ENCODE measurements at places on chromosomes 1 and 21. TPM values are rescaled to one million over a fixed set of nuclear protein-coding genes. Genes with fewer than 3 reads are reported as not detected.

DNA sequence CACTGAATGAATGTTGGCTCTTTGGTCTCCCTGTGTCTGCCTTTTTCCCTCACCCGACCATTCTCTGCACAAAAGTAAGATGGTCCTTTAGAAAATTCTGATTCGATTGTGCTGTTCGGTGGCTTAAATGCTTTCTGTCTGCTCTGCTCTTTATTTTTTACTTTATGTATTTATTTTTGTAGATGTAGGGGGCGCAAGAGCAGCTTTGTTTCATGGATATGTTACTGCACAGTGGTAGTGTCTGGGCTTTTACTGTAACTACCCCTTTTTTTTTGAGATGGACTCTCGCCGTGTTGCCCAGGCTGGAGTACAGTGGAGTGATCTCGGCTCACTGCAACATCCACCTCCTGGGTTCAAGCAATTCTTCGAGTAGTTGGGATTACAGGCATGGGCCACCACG is 15.7 kb downstream of the NLRP3 start:
- H3K36me3 ChIP-seq = no peaks in the 10 kb centered on the region
- no peak for DNase-seq
- H3K4me1 ChIP-seq = no peaks in the 10 kb centered on the region
- H3K27ac ChIP-seq = no peak overlapping the region
- H3K27me3 ChIP-seq = no peaks in the 10 kb centered on the region

Gene LDLRAD2
- polyA plus RNA-seq = not detected

Gene CSF3R
- not detected for polyA plus RNA-seq

- no peak overlapping the region for H3K4me3 ChIP-seq
- H3K36me3 ChIP-seq = no peaks in the 10 kb centered on the region
- no peak for DNase-seq
- H3K27me3 ChIP-seq = no peaks in the 10 kb centered on the region
- H3K27ac ChIP-seq = no peak overlapping the region
Measured at GRCh38 chr1:201014816-201015200, 8.7 kb downstream of the KIF21B start.

DNA sequence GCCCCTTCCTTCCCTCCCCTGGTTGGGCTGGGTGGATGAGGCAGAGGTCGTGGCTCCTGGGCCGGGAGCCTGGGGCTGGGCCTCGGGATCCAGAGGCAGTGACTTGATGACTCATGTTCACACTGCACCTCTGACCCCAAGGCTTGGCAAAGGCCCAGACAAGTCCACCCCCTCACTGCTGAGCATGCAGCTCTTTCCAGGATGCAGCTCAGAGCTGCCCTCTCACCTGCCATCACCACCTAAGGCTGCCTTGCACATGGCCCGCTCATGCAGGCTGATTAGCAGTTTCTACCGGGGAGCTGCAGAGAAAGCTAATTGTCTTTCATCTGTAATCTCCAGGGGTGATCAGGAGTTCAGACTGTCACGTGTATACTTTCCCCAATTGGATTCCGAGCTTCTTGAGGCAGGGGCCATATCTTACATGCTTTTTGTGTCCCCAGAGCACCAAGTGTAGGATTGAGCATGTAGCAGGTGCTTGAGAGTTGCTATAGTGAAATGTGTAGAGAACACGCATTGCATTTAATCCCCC is 62.1 kb downstream of the LRRN2 start:
- no peaks in the 10 kb centered on the region for H3K36me3 ChIP-seq
- DNase-seq = peak; percentile 40
- H3K4me3 ChIP-seq = no peak overlapping the region
- no peak overlapping the region for H3K27ac ChIP-seq
- H3K27me3 ChIP-seq = no peaks in the 10 kb centered on the region

Gene AKIRIN1
- polyA plus RNA-seq = 37.0 TPM

GRCh38 chr21:20802631-20803260 is 195.5 kb upstream of the NCAM2 start:
- no peaks in the 10 kb centered on the region for H3K4me1 ChIP-seq
- H3K27me3 ChIP-seq = no peaks in the 10 kb centered on the region
- no peak overlapping the region for H3K27ac ChIP-seq
- H3K4me3 ChIP-seq = no peak overlapping the region

- no peak overlapping the region for H3K27ac ChIP-seq
- no peaks in the 10 kb centered on the region for H3K4me1 ChIP-seq
- no peak for DNase-seq
- no peaks in the 10 kb centered on the region for H3K27me3 ChIP-seq
- no peak overlapping the region for H3K4me3 ChIP-seq
- H3K36me3 ChIP-seq = no peaks in the 10 kb centered on the region
Measured at GRCh38 chr1:48250572-48250971, 28.1 kb downstream of the SLC5A9 start.

Gene KMO
- polyA plus RNA-seq = not detected

GRCh38 chr1:245791410-245792312 is 636.9 kb downstream of the KIF26B start:
- H3K36me3 ChIP-seq = no peaks in the 10 kb centered on the region
- no peak overlapping the region for H3K4me3 ChIP-seq
- DNase-seq = peak; percentile 77
- peak overlapping the region; percentile 78 for H3K27ac ChIP-seq

GRCh38 chr1:15322648-15323350 is 75.8 kb downstream of the FHAD1 start:
- H3K4me1 ChIP-seq = peaks cover 33% of the 10 kb centered on the region
- H3K27ac ChIP-seq = no peak overlapping the region
- peak; percentile 57 for DNase-seq
- no peak overlapping the region for H3K4me3 ChIP-seq

DNA sequence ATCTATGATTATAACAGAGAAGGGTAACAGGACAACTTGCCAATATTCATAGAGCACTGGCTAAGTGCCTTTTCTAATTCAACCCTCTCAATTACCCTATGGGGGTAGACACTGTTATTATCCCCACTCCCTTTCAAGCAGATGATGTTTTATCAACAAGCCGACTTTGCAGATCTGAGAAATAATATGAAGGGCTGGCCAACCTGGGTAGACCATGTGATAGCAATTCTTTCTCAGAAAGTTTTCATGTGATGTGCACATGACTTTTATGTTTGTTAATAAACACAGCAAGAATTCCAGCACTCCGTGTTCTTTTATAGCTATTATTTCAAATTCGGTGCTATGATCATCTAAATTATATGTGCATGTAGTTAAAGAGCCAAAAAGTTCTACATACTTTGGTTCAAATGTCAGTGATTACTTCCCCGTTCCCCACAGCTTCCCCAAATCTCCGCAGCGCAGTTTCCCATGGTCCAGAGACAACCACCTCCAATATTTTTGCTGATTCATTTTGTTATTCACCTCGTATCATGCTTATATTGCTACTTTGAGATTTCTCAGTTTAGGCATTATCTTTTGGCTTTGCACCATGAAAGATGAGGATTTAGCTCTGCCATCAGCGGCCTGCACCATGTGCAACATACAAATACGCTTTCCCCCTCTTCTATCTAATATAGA is 96.7 kb upstream of the GADD45A start:
- H3K27ac ChIP-seq = peak overlapping the region; percentile 41
- H3K27me3 ChIP-seq = no peaks in the 10 kb centered on the region
- no peak for DNase-seq
- H3K4me1 ChIP-seq = no peaks in the 10 kb centered on the region

- no peak overlapping the region for H3K4me3 ChIP-seq
- no peaks in the 10 kb centered on the region for H3K4me1 ChIP-seq
- no peak overlapping the region for H3K27ac ChIP-seq
- DNase-seq = no peak
Measured at GRCh38 chr1:117070124-117070523, 10.0 kb downstream of the TTF2 start.

DNA sequence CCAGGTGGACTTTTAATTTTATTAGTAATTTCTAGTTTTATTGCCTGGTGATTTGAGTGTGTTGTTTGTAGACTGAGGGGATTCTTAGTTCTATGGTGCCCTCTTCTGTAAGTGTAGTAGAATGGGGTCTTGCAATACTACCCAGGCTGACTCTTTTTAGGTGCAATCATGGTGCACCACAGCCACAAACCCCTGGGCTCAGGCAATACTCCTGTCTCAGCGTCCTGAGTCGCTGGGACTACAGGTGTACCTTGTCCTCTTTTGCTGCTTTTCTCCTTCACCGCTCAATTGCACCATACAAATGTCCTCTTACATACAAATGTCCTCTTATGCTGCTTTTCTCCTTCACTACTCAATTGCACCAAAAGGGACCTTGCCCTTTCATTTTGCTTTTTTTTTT is 43.1 kb downstream of the SCP2 start:
- H3K36me3 ChIP-seq = no peaks in the 10 kb centered on the region
- H3K4me3 ChIP-seq = no peak overlapping the region

DNA sequence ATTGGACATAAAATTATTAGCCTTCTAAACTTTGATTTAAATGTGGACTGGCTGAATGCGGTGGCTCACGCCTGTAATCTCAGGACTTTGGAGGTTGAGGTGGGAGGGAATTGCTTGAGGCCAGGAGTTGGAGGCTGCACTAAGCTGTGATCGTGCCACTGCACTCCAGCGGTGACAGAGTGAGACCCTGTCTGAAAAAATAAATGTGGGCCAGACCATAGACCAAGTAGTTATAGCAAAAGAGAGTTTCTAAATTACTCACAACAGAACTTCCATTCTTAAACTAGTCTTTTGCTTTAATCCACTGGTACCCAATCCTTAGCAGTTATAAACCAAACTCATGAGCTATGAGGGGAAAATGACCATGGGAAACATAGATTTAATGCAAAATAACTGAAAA is 35.2 kb downstream of the RAP1A start:
- no peaks in the 10 kb centered on the region for H3K27me3 ChIP-seq
- no peak overlapping the region for H3K27ac ChIP-seq
- H3K4me1 ChIP-seq = no peaks in the 10 kb centered on the region
- H3K4me3 ChIP-seq = no peak overlapping the region

DNA sequence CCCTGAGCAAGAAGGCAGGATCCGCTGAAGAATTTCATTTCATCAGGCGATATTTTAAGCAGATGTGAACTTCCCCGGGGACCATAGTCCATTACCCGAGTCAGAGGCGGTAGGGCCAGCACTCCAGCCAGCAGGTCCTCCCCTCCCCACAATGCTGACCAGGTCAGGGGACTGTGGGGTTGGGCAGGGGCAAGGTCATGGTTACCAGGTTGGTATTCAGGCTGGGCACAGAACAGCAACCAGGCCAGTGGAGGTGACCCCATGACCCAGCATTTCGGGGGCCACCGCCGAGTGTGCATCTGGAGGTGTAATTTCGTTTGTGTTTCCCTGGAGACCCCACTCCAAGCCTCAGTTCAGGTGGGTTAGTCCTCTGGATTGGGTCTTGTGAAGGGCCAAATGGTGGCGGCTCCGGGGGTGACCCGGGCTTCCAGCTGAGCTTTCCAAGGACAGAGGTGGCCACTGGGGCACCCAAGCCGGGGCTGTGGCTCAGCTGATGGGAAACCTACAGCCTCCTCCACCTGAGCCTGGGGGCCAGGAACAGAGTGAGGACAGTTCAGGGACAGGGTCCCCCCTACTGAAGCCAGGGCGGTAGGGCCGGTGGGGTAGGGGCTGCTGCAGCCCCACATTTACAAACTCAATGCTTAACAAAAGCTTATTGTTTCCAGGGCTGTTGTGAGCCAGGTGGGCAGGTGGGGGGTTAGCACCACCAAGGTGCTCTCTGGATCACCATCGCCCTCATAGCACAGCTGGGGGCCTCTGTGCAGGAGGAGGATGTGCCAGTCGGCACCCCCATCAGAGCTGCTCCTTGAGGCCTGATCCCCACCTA is 2.8 kb downstream of the PRDM16 start:
- DNase-seq = no peak
- H3K27ac ChIP-seq = no peak overlapping the region
- no peaks in the 10 kb centered on the region for H3K4me1 ChIP-seq
- no peaks in the 10 kb centered on the region for H3K36me3 ChIP-seq

Gene CCDC181
- 1.2 TPM for polyA plus RNA-seq

Gene OR2L13
- 0.23 TPM for polyA plus RNA-seq

Gene IL20
- not detected for polyA plus RNA-seq

DNA sequence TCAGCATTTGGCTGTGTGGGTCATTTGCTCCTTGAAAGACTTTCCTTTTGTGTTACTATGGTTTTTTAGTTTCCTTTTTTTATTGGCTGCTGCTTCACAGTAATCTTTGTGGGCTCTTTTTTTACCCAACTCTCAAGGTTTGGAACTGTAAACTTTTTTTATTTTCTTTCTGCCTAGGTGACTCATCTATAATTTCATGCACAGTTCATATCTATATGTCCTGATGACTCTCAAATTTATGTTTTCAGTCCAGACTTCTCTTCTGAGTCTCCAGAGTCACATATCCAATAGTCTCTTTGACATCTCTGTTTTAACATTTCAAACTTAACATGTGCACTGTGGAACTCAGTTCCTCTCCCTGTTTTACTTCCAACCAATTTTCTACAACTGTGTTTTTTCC is 83.4 kb downstream of the ATF6 start:
- H3K27me3 ChIP-seq = no peaks in the 10 kb centered on the region
- H3K4me3 ChIP-seq = no peak overlapping the region
- peak overlapping the region; percentile 62 for H3K27ac ChIP-seq
- H3K4me1 ChIP-seq = no peaks in the 10 kb centered on the region

- no peaks in the 10 kb centered on the region for H3K4me1 ChIP-seq
- no peaks in the 10 kb centered on the region for H3K27me3 ChIP-seq
- H3K36me3 ChIP-seq = peaks cover 42% of the 10 kb centered on the region
- H3K4me3 ChIP-seq = no peak overlapping the region
Measured at GRCh38 chr1:17409391-17409811, 30.1 kb downstream of the RCC2 start.

Gene GREM2
- 0.94 TPM for polyA plus RNA-seq

- DNase-seq = no peak
- H3K4me1 ChIP-seq = peaks cover 30% of the 10 kb centered on the region
- no peaks in the 10 kb centered on the region for H3K27me3 ChIP-seq
- no peak overlapping the region for H3K4me3 ChIP-seq
- no peaks in the 10 kb centered on the region for H3K36me3 ChIP-seq
Measured at GRCh38 chr1:45929257-45929687, 125.9 kb downstream of the MAST2 start.

GRCh38 chr1:212107481-212107880 is 71.9 kb downstream of the DTL start:
- no peaks in the 10 kb centered on the region for H3K4me1 ChIP-seq
- no peaks in the 10 kb centered on the region for H3K27me3 ChIP-seq
- no peak overlapping the region for H3K27ac ChIP-seq

DNA sequence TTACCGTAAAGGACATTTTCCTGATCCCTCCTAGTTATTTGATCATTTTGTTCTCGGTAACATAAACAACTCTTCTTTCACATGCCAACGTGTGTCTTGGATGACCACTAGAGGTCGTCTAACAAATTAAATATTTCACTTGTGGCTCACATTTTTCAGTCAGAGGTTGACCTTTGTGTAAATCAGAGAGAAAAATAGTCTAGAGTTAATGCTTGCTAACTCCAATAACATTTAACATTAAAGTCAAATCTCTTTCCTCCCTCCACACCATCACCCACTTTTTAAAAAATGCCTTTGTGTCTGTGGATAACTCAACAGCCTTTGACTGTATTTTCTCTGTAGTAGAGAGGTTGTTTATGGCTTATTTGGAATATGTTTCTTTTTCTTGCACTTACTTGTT is 220.5 kb upstream of the B3GALT2 start:
- DNase-seq = peak; percentile 36
- H3K4me3 ChIP-seq = no peak overlapping the region
- H3K4me1 ChIP-seq = peaks cover 7% of the 10 kb centered on the region
- peak overlapping the region; percentile 68 for H3K27ac ChIP-seq

- H3K27me3 ChIP-seq = no peaks in the 10 kb centered on the region
- H3K4me1 ChIP-seq = no peaks in the 10 kb centered on the region
- H3K4me3 ChIP-seq = no peak overlapping the region
- H3K36me3 ChIP-seq = no peaks in the 10 kb centered on the region
- DNase-seq = peak; percentile 21
Measured at GRCh38 chr1:232211149-232211548, 418.8 kb downstream of the SIPA1L2 start.

Gene PIGM
- polyA plus RNA-seq = 4.0 TPM

Measured in SK-N-SH (cell line).